Breast epithelium (tissue), 4 donors: ENCODE measurements at places on chromosomes 6 and 20. TPM values are rescaled to one million over a fixed set of nuclear protein-coding genes. Genes with fewer than 3 reads are reported as not detected.
A peak's percentile ranks its signal among the peaks of the same experiment; 100 is the strongest.

GRCh38 chr6:154602708-154603107 is 92.2 kb upstream of the CNKSR3 start:
- no peak overlapping the region for H3K4me3 ChIP-seq
- H3K27me3 ChIP-seq, result no peaks in the 10 kb centered on the region
- no peak overlapping the region for H3K27ac ChIP-seq

- no peak overlapping the region for H3K27ac ChIP-seq
Observed at GRCh38 chr20:13229538-13229937, 8.5 kb downstream of the ISM1 start.

DNA sequence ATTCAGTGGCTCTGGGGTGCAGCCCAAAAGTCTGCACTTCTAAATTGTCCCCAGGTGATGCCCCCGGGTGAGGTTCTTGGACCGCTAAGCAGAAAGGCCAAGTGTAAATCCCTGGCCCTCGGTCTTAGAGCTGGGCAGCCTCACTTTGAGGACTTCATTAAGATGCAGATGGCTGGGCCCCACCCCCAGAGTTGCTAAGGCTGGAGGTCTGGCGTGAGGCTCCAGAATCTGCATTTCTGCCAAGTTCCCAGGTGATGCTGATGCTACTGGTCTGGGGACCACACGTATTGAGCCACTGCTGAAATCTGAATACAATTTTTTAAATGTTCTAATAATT is 735 bp upstream of the SLC23A2 start:
- H3K4me1 ChIP-seq, result peaks cover 3% of the 10 kb centered on the region
- DNase-seq, result no peak
- H3K27me3 ChIP-seq, result no peaks in the 10 kb centered on the region
- H3K27ac ChIP-seq, result no peak overlapping the region
- peak overlapping the region; percentile 96 for H3K4me3 ChIP-seq
- no peaks in the 10 kb centered on the region for H3K36me3 ChIP-seq

DNA sequence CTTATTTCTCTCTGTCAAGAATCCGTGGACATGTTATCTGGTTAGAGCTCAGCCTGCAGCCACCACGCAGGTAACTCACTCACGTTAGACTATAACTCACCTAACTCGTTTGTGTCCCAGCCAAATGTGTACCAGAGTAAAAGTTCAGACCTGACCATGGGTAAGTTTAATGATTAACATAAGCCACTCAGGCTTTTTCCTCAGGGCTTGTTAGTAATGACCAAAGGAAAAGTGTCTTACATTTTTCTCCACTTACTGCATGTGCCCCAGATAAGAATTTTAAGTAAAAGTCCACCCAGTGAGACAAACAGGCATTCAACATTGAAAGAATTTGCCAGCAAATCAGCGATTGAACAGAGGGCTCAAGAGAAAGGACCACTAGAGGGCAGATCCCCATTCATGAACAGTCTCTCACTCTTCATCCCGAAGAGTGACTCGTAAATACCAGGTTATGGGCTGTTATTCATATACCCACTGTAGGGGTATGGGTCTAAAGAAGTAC is at the start of gene PKHD1:
TSS of gene PKHD1 (minus strand) at position 116 of the 502 bp plus-strand sequence. CDS start 2,680 bp downstream, outside the sequence.
- H3K36me3 ChIP-seq, result no peaks in the 10 kb centered on the region
- no peaks in the 10 kb centered on the region for H3K27me3 ChIP-seq
- H3K4me1 ChIP-seq, result no peaks in the 10 kb centered on the region

- H3K4me3 ChIP-seq, result no peak overlapping the region
- DNase-seq, result no peak
- no peak overlapping the region for H3K27ac ChIP-seq
- no peaks in the 10 kb centered on the region for H3K4me1 ChIP-seq
Observed at GRCh38 chr6:7047966-7048365, 59.8 kb upstream of the RREB1 start.

DNA sequence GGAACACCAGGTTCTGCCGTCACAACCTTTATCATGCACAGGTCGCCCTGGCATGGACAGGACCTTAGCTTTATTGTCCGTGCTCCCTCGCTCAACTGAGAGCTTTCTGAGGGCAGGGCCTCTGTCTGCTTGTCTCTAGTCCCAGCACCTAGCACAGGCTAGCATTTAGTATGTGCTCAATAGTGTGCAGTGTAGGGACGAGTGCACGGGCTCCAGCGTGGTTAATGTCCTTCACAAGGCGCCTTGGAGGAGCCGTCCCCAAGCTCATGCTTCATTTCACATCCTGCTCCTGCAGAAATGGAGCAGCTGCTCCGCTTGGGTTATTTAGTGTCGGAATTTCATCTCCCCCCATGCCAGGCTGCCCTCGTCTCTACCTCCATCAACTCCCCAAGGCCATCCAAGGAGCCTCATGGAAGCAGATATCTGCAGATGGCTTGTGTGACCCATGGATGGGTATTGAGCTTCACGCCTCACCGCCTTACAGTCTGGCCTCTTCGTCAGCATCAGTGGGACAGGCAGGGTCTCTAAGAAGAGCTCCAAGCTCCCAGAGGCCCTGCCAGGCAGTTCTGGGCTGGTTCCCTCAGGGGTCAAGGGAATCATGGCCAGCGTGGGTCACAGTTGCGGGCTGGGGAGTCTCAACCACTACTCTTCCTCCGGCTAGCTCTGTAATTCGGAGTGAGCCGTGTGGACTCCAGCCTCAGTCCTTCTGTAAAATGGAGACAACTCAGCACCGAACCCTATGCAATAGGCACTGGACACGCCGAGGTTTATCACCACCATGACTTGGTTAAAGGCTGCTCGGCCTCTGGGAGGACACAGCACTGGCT is 60.8 kb upstream of the APCDD1L start:
- no peak overlapping the region for H3K27ac ChIP-seq
- H3K4me1 ChIP-seq, result no peaks in the 10 kb centered on the region
- no peak overlapping the region for H3K4me3 ChIP-seq
- H3K36me3 ChIP-seq, result no peaks in the 10 kb centered on the region
- H3K27me3 ChIP-seq, result no peaks in the 10 kb centered on the region

DNA sequence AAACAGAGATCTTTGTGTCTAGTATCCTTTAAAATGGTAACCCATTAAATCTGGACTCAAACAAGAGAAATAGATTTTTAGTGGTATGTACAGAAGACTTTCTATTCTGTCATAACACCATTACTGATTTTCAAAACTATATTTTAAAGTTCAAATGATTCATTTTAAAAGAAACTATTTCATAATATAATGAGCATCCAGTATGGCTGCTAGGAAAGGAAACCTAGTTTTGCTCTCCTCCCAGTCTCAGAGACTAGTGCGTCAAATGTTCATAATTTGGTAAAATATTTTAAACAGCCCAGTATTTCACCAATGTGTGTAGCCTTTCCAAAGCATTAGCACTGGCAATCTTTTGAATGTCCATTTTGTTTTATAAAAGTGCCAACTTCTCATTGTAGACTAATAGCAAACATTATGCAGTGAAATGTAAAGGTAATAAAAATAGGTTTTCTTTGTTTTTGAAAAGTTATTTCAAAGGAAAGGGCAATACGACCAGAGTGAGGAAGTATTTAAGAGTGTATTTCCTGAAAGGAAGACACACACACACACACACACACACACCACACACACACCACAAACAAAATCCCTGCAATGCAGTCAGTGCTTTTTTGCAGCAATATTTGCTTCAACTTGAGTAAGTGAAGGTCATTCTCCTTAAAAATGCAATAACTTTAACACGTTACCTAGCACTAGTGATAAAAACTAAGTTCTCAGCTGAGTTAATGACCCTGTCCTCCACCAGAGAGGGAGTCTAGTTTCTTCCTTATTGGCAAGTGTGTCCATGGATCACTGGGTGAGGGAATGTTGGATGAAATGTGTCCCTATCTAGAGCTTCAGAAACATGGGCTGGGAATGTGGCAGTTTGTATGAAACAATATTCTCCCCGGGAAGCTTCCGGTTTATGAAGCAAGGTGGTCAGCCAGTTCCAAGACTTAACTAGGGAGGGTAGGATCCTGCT is 4.6 kb downstream of the PPP1R3G start:
- no peaks in the 10 kb centered on the region for H3K4me1 ChIP-seq
- no peak overlapping the region for H3K4me3 ChIP-seq
- no peaks in the 10 kb centered on the region for H3K27me3 ChIP-seq
- DNase-seq, result no peak

- H3K36me3 ChIP-seq, result no peaks in the 10 kb centered on the region
- no peak for DNase-seq
- no peak overlapping the region for H3K27ac ChIP-seq
- H3K27me3 ChIP-seq, result no peaks in the 10 kb centered on the region
Observed at GRCh38 chr6:41222513-41222912, 5.6 kb upstream of the TREML4 start.

Gene HLA-DOB
- total RNA-seq, result not detected

Gene GNAS-AS1
- total RNA-seq, result 1.5 TPM

Gene THBD
- total RNA-seq, result 44.2 TPM

Gene MUCL3
- not detected for total RNA-seq

Gene NTSR1
- not detected for total RNA-seq
